Dorsolateral prefrontal cortex (tissue), 122 donors: ENCODE measurements at places on chromosomes 1 and 21.
A peak's percentile ranks its signal among the peaks of the same experiment; 100 is the strongest.

DNA sequence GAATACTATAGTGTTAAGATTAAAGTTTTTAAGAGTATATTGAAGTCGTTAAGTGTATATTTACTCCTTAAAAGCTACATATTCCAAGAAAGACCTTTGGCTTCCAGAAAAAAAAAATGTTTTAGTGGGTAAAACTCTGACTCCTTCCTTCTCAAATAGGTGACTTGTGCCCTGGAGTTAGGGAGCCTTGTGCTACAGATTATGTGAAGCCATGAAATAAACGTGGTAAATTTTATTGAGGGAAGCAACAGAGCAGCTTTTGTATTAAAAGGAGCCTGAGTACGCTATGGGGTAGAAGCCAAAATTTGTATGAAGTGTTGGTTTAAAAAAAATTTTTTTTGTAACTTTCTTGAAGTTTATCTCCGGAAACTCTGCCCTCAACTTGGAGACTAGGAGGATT lies 994 bp downstream of the RO60 start:
- DNase-seq = no peak

GRCh38 chr1:55310505-55310971 lies 95.4 kb upstream of the USP24 start:
- DNase-seq = no peak

DNA sequence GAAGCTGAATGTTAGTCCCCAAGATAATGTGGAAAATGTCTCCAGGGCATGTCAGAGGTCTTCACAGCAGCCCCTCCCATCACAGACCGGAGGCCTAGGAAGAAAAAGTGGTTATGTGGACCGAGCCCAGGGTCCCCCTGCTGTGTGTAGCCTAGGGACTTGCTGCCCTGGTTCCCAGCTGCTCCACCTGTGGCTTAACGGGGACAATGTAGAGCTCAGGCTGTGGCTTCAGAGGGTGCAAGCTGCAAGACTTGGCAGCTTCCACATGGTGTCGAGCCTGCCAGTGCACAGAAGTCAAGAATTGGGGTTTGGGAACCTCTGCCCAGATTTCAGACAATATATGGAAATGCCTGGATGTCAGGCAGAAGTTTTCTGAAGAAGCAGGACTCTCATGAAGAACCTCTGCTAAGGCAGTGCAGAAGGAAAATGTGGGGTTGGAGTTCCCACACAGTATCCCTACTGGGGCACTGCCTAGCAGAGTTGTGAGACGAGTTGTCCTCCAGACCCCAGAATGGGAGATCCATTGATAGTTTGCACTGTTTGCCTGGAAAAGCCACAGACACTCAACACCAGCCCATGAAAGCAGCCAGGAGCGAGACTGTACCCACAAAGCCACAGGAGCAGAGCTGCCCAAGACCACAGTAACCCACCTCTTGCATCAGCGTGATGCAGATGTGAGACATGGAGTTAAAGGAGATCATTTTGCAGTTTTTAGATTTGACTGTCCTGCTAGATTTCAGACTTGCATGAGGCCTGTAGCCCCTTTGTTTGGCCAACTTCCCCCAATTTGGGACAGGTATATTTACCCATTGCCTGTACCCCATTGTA lies 204.9 kb downstream of the MRPL39 start:
- DNase-seq = no peak

- no peak for DNase-seq
Measured at GRCh38 chr1:103937763-103938357, 188.2 kb downstream of the AMY1C start.

- DNase-seq = no peak
Measured at GRCh38 chr1:200265104-200265503, 144.7 kb downstream of the ZNF281 start.

DNA sequence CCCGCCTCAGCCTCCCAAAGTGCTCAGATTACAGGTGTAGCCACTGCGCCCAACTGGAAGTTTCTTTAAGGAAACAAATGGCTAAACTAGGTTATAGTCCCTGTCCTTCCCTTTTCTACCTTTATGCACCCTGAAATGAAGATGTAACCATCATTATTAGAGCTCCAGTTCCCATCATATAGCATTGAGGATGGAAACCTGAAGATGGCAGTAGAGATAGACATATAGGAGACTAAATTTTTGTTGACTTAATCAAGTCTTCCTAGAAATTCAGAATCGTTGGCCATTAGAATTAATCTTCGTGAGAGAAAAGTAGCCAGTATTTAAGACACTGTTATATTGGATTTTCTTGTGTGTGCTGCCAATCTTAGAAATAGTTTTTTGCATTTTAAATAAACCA lies 1016.3 kb upstream of the NCAM2 start:
- DNase-seq = no peak

DNA sequence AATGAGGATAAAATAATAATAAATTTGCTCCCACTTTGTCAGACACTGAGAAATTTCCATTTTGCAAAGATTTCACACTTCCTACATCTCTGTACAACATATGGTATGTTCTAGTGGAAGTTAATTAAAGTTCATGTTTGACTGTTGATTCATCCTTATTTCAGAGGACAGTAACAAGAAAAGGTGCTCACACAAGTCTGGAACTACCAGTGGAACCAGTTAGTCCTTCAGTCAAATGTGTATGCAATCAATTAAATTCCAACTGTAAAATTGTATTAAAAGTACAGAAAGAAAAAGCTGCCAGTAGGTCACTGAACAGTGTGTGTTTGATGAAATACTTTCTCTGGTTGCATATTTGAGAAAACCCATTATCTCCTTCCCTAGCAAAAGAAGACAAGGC lies 496.0 kb upstream of the PKN2 start:
- DNase-seq = no peak

GRCh38 chr1:243416495-243416894 lies 160.7 kb downstream of the SDCCAG8 start:
- DNase-seq = no peak

DNA sequence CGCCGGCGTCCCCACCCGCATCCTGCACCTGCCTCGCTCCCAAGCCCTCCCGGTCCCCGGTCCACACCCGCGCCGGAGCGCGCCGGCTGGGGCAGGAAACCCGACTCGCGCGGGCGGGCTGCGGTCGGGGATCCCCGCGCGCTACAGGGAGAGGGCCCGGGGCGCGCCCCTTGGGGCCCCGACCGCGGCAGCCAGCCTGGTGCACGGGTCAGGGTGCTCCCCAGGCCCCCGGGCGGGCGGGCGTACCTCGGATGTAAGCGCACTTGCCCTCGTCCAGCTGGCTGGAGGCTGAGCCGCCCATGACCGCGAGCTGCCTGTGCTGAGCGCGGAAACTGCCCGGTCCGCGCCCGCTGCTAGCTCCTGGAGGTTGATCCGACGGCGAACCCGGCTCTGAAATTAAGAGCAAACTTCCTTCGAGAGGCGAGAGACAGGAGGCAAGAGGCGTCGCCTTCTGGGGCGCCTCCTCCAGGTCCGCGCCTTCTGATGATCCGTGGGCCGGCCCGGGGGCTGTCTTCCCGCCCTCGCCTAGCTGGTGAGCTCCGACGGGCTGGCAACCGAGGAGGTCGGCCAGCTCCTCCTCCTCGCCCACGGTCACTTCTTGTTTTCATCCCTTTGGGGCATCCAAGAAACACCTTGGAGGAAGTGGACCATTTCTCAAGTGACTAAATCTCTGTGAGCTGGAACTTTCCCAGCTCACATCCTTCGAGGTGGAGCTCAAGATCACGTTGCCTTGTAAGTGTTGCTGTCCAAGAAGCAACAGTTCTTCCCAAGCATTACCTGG lies at the start of gene NIBAN1:
Gene NIBAN1 (minus strand): TSS at position 453 of the 781 bp plus-strand sequence. CDS start 152 bp downstream, at position 301.
- no peak for DNase-seq

- no peak for DNase-seq
Measured at GRCh38 chr21:34132202-34132601, 58.8 kb downstream of the MRPS6 start.

DNA sequence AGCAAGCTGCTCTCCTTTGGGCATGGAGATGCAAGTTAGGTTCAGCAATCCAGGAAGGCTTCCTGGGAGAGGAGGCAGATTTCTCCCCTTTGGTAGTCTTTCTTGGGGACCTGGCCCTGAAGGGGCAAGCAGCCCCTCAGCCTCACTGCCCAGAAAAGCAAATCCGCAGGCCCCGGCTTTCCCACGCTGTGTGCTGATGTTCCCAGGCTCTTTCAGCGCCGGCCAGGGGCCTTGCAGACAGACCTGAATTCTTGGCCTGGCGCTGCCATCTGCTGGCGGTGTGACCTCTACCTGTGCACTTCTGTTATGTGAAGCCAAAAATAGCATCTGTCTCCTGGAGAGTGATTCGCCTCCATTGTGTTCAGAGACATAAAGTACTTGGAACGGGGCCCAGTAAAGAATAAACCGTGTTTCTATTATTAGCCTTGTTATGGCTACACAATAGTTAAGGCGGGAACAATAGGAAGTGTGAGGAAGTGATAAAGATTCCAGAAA lies 64.8 kb downstream of the ALPL start:
- DNase-seq = peak; percentile 61

- no peak for DNase-seq
Measured at GRCh38 chr21:44735821-44736220, 24.4 kb upstream of the TSPEAR start.

GRCh38 chr1:9420835-9421532 lies 118.3 kb upstream of the SLC25A33 start:
- no peak for DNase-seq

- peak; percentile 91 for DNase-seq
Measured at GRCh38 chr1:148388260-148389026, 94.7 kb downstream of the PPIAL4G start.

GRCh38 chr1:33078030-33078591 lies 2.8 kb upstream of the AZIN2 start:
- DNase-seq = no peak

DNA sequence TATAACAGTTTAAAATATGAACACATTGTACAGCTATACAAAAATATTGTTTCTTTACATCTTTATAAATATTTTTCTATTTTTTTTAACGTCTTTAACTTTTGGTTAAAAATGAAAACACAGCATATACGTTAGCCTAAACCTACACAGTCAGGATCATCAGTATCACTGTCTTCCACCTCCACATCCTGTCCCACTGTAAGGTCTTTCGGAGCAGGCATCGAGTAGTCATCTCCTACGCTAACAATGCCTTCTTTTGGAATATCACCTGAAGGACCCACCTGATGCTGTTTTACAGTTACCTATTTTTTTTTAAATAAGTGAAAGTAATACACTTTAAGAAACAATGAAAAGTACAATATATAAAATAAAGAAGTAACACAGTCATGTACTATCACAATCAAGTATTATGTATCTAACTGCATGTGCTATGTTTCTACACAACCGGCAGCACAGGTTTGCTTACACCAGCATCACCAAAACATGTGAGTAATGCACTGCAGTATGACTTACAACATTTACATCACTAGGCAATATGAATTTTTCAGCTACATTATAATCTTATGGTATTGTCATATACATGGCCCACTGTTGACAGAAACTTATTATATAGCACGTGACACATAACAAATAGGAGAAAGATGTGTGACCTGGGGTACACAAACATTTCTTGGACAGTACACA lies 254.4 kb downstream of the AKT3 start:
- no peak for DNase-seq

DNA sequence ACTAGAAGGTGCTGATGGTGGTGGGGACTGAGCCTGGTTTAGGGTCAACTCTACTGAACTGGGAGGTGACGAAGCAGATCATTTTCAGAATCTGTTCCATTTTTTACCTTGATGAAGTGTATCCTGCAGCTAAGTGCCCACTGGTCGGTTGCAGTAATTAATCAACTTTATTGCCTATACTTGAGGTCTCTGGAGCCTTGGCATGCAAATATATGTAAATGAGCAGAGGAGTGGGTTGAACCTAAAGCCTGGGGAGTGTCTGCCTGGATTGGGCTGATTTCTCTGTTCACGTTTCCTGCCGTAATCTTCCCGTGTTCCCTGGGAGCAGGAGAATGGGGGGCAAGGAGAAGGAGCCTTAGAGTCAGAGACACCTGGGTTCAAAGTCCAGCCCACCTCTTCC lies 286.8 kb downstream of the PTPRU start:
- DNase-seq = no peak

GRCh38 chr21:29627905-29628304 lies 311.9 kb downstream of the GRIK1 start:
- DNase-seq = no peak

- DNase-seq = no peak
Measured at GRCh38 chr1:55781944-55782482, 566.8 kb upstream of the USP24 start.

- DNase-seq = no peak
Measured at GRCh38 chr1:172540635-172541034, 7.7 kb downstream of the SUCO start.

- no peak for DNase-seq
Measured at GRCh38 chr21:14536929-14537328, 9.2 kb downstream of the SAMSN1 start.

DNA sequence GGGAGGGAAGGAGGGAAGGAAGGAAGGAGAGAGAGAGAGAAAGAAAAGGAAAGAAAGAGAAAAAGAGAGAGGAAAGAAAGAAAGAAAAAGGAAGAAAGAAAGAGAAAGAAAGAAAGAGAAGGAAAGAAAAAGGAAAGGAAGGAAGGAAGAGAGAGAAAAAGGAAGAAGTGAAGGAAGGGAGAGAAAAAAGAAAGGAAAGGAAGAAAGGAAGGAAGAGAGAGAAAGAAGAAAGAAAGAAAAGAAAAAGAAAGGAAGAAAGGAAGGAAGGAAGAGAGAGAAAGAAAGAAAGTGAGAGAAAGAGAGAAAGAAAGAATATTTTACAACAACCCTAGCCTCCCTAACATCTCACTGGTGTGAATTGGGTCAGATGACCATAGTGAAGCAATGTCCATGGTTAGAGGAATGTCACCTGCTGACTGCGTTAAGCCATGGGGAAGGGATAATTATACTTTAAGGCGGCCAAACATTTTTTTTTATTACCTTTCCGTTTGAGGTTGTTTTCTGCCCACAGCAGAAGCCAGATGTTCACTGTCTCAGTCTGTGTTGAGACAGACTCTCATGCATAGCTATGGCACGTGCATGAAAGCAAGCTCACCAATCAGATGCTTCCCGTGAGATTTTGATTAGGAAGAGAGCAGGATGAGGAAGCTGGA lies 76.4 kb downstream of the SNRPE start:
- no peak for DNase-seq

DNA sequence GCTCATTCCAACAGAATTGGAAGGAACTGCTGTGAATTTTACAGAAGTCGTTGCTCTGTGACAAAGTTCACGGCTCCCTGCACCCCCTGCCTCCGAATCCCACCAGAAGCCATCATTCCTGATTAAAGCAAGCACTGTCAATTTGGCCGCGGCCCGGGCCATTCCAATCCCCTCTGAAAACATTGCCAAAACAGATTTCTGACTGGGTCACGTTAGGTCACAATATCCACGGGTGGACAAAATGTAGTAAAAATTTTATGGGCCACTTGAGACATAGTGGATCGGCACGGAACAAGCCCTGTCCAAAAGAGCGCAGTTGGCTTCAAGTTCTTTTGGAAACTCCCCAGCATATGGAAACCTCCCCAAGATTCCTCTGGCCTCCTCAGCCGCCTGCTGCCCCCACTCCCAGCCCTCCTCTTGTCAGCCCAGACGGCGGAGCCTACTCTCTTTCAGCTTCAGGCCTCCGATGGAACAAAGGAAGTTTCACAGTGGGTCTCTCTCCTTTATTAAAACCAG lies 67.2 kb upstream of the IFNAR2 start:
- DNase-seq = no peak

GRCh38 chr1:23895082-23895481 lies 18.1 kb downstream of the CNR2 start:
- DNase-seq = no peak

- no peak for DNase-seq
Measured at GRCh38 chr1:196445775-196446174, 162.5 kb downstream of the KCNT2 start.

GRCh38 chr1:15028102-15028501 lies 125.4 kb upstream of the TMEM51 start:
- DNase-seq = no peak
